ENCODE measurements at places on chromosomes 4 and X.

DNA sequence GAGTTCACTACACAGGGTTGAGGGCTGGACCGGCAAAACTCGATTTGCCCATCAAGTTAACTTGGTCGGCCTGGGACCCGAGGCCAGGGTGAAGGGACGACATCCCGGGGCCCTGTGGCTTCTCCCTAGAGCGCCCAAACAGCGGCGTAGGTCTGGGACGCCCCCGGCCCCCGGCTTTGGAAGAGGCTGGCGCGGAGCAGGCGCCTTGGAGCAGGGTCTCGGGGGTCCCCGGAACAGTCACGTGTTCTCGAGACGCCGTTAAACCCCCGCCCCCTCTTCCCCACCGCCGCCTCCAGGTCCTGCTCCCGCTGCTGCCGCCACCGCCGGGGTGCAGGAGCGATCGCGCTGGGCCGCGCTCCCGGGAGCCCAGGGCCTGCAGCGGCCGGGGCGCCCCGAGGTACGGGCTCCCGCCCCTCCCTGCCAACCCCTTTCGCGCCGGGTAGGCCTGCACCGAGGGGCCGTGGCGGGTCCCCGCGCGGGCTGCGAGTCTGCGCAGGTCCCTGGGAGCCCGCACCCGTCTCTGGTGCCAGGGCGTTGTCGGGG is at the start of gene NPY5R:
NPY5R (plus strand) TSS at position 289 of the 543 bp plus-strand sequence. CDS start 6,382 bp downstream, outside the sequence.
- DNase-seq = no peak

DNA sequence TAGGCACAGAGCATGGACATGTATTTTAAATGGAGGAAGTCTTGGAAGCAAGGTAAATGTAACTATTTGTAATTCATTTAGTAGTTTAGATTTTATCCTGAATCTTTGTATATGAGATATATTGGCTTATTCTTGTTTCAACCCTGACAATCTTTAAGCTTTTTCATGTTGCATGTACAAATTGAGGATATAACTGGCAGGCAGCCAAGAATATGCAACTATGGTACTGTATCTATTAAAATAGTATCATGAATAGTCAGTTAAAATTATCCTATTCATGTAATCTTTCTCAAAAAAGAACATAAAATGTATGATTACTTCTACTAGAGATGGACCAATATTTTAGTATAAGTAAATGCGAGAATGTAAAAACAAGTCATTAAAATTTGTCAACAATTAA is 1141.5 kb downstream of the PCDH18 start:
- DNase-seq = no peak

GRCh38 chr4:139558235-139559088 is 2.4 kb upstream of the SETD7 start:
- no peak for DNase-seq

- DNase-seq = no peak
These were observed at the start of gene HEPH for GRCh38 chrX:66163849-66164411. Gene HEPH (plus strand): TSS chrX:66164247. CDS start chrX:66170571, 6,324 bp downstream.

DNA sequence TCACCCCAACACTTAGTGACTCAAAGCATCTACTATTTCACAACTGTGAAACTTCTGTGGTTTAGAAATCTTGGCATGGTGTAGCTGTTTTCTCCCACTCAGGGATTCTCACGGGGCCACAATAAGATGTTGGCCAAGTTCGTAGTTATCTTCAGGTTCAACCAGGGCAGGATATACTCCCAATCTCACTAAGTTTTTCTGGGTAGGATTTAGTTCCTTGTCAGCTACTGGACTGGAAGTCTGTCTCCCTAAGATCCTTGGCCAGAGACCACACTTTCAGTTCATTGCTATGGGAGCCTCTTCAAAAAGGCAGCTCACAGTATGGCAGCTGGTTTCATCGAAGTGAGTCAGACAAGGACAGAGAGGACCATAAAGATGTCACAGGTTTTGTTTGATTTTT is 111.7 kb upstream of the PDHA2 start:
- DNase-seq = no peak

- DNase-seq = no peak
These were observed 6.4 kb downstream of the TRIML1 start for GRCh38 chr4:188145601-188146000.

- no peak for DNase-seq
These were observed 56.9 kb upstream of the OGT start for GRCh38 chrX:71475785-71476540.

GRCh38 chr4:98584265-98584664 is 74.1 kb downstream of the TSPAN5 start:
- DNase-seq = no peak

- no peak for DNase-seq
These were observed 270.9 kb downstream of the SPRY1 start for GRCh38 chr4:123667496-123667895.

- DNase-seq = no peak
These were observed 15.0 kb downstream of the TRPC5 start for GRCh38 chrX:112067601-112068000.

GRCh38 chrX:17377091-17377717 is 2.2 kb downstream of the NHS start:
- DNase-seq = peak; percentile 30

GRCh38 chr4:55296096-55296495 is 49.9 kb upstream of the SRD5A3 start:
- DNase-seq = no peak

DNA sequence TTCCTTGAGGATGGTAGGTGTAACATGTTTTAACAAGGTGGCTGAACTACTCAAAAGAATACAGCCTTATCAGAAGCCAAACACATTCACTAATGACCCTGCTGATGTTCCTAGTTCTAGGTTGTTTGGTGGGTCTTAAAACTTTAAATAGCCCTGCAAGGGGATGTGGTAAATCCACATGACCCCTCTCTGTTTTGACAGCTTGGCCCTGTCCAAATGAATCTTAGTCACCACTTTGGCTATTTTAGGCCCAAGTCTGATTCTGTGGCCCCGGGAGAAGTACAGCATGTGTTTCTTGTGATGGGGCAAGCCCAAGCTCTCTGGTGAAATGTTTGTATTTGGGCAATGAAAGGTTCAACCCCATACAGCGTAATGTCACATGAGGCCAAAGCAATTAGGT is 54.5 kb upstream of the GPR34 start:
- DNase-seq = no peak

DNA sequence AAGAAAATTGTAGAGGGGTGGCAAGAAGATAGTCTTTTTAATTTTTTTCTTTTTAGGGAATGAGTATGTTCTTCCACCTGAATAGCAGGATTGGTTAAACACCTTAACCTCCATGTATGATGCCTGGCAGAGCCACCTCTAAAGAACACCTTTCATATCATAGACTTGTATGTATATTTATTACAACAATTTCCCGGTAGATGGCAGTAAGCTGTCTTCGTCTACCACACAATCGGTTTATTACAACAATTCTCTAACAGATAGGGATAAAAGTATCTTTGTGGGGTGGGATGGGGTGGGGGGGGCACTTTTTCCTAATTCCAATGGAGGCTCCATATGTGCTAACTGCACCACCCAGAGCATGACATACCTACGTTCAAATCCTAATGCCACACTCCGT is 255.5 kb downstream of the LDB2 start:
- no peak for DNase-seq

GRCh38 chr4:81136161-81136905 is 78.7 kb downstream of the PRKG2 start:
- no peak for DNase-seq

GRCh38 chr4:137430171-137430570 is 102.1 kb downstream of the PCDH18 start:
- DNase-seq = no peak

GRCh38 chr4:183698909-183699308 is 39.8 kb downstream of the TRAPPC11 start:
- no peak for DNase-seq

DNA sequence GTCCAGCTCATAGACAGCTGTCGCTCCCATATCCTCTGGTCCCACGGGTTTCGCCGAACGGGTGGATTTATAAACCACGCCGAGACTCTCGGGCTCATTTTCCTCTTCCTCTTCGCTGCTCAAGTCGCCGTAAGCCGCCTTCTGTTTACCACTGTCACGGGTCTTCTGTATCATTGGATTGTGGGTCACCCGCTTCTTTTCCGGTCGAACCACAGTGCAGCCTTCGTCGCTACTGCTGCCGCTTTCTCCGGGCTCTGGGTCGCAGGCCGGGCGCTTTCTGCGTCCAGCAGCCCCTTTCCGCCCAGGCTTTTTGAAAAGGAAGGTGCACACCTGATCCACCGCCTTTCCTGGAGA is 311 bp downstream of the RNF113A start:
- no peak for DNase-seq

- no peak for DNase-seq
These were observed 28.2 kb downstream of the CHIC2 start for GRCh38 chr4:54036184-54036583.

GRCh38 chr4:80185787-80186548 is 11.3 kb upstream of the PRDM8 start:
- DNase-seq = no peak

- no peak for DNase-seq
These were observed 39.3 kb upstream of the XK start for GRCh38 chrX:37646254-37646653.

GRCh38 chrX:76184276-76184675 is 11.4 kb downstream of the PBDC1 start:
- no peak for DNase-seq

GRCh38 chr4:18932730-18933339 is 911.3 kb upstream of the LCORL start:
- DNase-seq = no peak

DNA sequence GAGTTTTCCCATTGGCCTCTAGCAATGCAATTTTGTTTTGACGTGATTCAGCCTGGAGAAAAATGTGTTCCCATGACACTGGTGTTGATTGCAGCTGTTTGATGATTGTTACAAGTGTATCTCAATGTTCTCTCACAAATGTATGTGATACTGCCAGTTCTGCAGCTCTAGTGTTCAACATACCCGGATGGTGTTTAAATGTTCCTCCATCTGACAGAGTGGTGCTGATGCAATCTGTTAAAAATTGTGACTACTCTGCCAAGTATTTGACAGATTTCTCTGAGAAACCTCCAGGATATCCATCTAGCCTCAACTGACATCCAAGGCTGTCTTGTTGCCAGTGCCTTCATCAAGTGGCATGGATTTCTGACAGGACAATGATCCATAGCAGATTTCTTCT is 657.2 kb upstream of the DIAPH2 start:
- no peak for DNase-seq

GRCh38 chr4:78566834-78567499 is 15.4 kb downstream of the ANXA3 start:
- no peak for DNase-seq

DNA sequence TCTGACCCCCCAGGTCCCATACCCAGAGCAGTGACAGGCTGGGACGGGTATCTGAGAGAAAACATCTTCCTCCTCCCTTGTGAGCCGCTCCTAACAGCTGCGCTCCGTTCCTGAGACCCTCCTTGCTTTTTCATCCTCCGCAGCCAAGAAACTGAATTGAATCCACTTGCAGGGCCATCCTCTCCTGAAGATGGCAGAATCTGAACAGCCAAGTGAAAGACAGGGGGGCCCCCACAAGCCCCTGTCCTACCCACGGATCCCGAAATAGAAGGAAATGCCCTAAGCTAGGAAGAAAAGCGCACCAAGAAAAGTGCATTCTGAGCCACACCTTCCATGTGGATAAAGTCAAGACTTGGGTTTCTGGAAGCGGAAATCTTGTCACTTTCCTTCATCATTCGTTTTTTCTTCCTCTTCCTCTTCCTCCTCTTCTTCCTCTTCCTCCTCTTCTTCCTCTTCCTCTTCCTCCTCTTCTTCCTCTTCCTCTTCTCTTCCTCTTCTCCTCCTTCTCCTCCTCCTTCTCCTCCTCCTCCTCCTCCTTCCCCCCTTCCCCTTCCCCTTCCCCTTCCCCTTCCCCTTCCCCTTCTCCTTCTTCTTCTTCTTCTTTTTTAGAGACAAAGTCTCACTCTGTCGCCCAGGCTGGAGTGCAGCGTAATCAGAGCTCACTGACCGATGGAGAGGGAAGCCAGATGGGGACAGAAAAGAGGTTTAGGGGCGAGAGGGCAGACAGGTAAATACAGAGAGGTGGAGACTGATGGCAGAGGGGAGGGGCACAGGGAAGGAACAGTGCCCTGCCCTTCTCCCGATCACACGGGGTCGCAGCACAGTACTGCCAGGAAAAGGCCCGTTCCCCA is 86.0 kb upstream of the WWC2 start:
- no peak for DNase-seq

DNA sequence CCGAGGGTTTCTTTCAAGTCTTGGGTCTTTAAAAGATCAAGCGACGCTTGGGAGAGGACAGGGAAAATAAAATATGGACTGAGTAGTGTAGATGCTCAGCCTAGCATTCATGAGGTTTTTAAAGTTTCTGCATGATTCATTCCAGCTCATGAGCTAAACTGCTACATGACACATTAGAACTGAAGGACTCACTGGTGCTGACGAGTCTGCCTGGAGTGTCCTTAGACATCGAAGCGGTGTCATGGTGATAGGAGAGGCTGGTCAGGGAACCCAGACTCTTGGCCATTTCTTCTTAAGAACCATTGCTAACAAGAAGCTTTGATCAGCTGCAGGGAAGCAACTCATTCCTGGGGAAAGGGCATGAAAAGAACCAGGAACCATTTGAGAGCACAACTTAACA is 158.6 kb downstream of the TRIML1 start:
- no peak for DNase-seq

- DNase-seq = no peak
These were observed 73.2 kb upstream of the ANXA10 start for GRCh38 chr4:168019019-168019651.

- DNase-seq = no peak
These were observed 7.0 kb downstream of the FGFRL1 start for GRCh38 chr4:1018147-1019020.

GRCh38 chrX:13721371-13721770 is 13.0 kb downstream of the TRAPPC2 start:
- DNase-seq = no peak

GRCh38 chr4:173940146-173940545 is 343.3 kb downstream of the FBXO8 start:
- no peak for DNase-seq

DNA sequence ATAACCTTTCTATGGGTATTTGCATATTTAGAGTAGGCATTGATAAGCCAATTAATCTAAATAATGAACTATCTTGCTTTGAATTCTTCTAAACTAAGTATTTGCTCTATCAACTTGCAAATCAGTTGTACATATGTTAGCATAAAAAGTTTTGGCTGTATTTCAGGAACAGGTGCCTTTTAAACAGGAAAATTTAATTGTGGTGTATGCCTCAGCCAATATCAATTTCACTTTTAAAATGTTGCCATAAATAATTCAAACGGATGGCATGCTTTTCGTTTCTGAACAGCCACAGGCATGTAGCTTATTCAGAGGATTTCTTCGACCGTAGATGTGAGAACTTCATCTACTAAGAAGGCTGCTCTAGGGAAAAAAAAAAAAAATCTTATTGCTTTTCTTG is 99.9 kb downstream of the DCLK2 start:
- no peak for DNase-seq

- no peak for DNase-seq
These were observed 208.8 kb downstream of the MAGEB17 start for GRCh38 chrX:16376056-16376455.

DNA sequence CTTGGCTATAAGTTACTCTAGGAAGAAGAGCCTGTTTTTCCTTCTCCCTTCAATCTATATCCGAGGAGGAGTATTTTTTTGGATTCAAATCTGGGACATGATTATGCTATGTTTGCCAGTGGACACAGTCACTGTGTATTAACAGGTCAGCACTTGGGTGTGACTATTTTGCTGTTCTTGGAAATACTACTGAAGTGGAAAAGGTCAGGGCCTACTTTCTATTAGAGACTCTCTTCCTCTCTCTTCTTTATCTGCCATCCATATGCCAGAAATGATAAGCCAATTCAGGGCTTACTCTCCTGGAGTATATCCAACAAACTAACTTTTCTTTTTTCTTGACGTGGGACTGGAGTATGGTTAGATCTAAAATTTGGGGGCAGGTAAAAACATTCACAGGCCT is 40.5 kb downstream of the MID1IP1 start:
- no peak for DNase-seq

Data from stimulated activated naive CD8-positive, alpha-beta T cell treated with anti-CD3 and anti-CD28 coated beads, Interleukin-15, Interleukin-2, amounts not matched to agents 100 U/mL and 50 U/mL, for 24 hours (primary cell).